ENCODE measurements at places on chromosomes 6 and 20.

GRCh38 chr6:160303806-160304205, 44.4 kb upstream of the SLC22A3 start:
- no peak for DNase-seq

- no peak for DNase-seq
Measured at GRCh38 chr20:36676701-36677421, 30.9 kb upstream of the SLA2 start.

- no peak for DNase-seq
Measured at GRCh38 chr6:141618180-141618581, 514.5 kb upstream of the GJE1 start.

- DNase-seq, result no peak
Measured at GRCh38 chr6:71199736-71200135, 88.9 kb upstream of the OGFRL1 start.

DNA sequence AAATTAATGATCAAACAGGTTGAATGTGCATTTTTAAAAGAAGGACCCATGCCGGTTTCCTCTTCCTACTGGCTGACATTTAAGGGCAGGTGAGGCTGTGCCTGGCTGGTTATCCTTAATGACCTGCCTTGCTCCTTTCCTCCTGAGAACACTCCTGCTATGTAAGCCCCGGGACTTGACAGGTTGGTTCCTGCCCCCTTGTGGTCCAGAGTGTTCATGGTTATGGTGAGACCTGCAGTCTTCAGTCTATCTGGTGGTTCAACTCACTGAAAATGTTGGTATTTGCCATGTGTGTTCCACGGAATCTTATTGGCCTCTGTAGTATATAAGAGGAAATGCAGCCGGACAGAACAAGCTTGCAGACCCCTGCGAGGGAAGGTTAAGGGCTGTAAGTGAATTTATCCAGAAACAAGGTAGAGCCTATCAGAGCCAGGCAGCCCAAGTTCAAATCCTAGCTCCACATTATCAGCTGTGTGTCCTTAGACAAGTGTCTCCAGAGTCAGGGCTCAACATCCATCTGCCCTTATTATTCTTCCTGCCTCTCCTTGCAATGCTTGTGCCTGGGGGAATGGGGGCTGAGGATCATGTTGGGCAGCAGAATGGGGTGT, 5.2 kb upstream of the BPIFA3 start:
- peak; percentile 37 for DNase-seq

DNA sequence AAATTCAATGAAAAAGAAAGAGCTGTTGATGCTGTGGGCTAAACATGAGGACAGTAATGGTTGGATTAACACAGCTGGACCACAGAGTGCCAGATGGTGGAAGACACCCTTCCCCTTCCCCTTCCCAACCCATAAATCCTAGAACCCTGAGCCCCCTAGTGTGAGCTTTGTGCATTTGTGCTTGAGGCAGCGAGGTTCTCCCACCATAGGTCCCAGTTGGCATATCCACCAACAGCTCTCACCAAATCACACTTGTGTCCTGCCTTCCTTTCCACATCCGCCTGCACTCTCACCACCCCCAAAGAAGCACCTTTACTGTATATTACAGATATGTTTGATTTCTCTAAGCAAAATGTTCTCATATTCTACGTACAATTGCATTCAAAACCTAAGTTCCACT, 32.8 kb upstream of the HBS1L start:
- DNase-seq, result peak; percentile 18

DNA sequence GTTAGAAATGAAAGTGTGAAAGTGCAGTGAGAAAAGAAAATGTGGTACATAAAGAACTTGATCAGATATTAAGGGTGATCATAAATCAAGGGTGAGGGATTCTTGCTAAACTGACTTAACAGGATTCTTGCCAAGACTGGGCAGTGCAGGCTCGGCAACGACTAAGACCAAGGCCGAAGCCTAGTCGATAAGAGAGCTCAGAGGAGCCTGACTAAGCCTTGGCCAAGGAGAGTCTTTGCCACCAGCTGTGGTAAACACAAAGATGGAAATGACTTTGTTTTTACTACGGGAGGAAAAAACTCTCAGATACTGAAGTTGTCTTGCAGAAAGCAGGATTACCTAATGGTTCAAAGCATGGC, 196.6 kb downstream of the LY86 start:
- DNase-seq, result no peak

GRCh38 chr20:1346315-1346969, 17.5 kb upstream of the SDCBP2 start:
- no peak for DNase-seq

DNA sequence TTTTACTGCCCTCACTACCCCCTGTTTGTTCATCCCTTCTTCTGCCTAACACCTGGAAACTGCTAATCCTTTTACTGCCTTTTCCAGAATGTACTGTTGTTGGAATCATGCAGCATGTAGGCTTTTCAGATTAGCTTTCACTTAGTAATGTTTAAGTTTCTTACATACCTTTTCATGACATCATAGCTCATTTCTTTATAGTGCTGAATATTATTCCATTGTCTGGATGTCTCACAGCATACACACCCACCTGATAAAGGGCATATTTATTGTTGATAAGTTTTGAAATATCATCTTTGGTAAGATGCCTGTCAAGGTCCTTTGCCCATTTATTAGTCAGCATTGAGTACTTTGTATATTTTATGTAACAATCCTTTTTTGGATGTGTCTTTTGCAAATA, 588.2 kb upstream of the NRSN1 start:
- DNase-seq, result no peak

- no peak for DNase-seq
Measured at GRCh38 chr6:158487495-158487894, 72.4 kb upstream of the TMEM181 start.

DNA sequence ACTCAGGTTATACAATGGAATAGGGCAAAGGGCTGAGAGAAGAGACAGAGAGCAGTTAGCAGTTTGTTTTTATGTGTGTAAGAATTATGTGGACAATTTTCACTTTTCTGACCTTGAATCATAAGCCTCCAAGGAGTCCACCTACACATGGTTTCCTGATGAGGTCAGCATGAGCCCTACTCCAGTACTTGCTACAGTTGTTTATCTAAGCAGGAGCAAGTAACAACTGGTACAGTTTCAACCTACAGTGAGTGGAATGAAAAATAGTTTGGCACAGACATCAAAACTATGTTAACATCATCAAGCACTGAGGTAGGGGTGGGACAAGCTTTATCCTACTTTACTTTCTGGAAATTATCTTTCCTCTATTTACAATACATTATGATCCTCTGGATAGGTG, 426.7 kb upstream of the ID4 start:
- DNase-seq, result no peak

DNA sequence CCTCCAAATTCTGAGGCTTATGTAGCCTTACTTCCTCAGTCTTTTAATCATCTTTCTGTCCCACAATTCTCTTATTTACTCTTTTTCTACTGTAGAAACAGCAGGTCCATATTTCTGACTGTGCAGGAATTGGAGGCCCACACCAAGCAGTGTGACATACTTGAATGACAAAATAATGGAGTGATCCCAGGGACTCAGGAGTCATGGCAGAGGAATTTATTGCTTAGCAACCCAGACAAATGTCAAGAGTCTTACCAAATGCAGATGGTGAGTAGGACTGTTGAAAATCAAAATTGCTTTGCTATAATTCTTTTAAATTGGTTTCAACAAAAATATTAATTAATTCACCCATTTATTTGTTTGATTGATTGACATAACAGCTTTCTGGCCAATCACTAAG, 59.9 kb downstream of the HTR1B start:
- DNase-seq, result no peak

- no peak for DNase-seq
Measured at GRCh38 chr6:71468841-71469700, 180.5 kb downstream of the OGFRL1 start.

- DNase-seq, result no peak
Measured at GRCh38 chr6:158654498-158654897, 4.6 kb downstream of the SYTL3 start.

GRCh38 chr6:3457710-3458602, 1.1 kb upstream of the SLC22A23 start:
- DNase-seq, result peak; percentile 19

- DNase-seq, result no peak
Measured at GRCh38 chr6:7292596-7293255, 20.3 kb downstream of the SSR1 start.

DNA sequence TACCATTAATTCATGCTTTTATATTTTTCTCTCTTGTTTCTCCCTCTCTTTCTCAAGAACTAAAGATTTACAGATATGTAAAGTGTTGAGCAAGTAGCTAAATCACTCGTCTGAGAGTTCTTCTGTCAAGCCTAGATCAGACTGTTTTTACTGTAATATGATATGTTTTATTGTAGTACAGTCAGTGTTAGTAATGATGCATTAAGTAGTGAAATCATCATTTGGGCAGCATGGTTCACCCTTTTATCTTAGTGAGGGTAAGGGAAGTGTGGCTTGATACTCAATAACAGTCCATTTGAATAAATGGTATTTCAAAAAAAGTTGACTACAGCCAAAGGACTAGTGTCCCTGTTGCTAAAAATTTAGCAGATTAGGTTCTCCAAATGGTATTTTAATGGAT, 9.2 kb downstream of the CYB5R4 start:
- DNase-seq, result no peak

GRCh38 chr6:121515630-121516265, 80.3 kb downstream of the GJA1 start:
- no peak for DNase-seq

DNA sequence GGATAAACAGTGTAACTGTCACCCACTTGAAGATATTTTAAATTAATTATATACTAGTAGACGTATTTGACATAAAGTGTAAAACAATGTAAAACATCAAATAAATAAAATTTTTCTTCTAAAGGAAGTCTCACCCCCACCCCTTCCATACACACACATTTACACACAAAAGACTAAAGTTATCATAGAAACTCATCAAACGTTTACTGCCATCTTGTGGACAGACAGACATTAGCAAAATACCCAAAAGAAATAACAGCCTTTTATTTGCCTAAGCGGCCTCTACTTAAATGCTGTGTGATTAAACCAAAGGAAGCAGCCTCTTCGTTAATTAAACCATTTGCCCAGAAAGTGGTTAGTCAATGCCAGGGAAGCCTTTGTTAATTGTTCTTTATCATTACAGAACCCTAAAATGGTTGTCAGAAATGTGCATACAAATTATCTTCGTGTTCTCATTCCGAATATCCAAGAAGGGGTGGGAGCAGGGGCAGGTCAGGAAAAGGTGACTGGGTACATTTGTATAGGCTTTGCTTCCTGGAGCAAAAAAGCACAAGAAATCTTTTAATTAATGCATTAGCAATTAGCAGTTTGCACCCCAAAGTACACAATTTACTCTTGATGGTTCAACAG, 176.2 kb upstream of the SASH1 start:
- DNase-seq, result no peak

DNA sequence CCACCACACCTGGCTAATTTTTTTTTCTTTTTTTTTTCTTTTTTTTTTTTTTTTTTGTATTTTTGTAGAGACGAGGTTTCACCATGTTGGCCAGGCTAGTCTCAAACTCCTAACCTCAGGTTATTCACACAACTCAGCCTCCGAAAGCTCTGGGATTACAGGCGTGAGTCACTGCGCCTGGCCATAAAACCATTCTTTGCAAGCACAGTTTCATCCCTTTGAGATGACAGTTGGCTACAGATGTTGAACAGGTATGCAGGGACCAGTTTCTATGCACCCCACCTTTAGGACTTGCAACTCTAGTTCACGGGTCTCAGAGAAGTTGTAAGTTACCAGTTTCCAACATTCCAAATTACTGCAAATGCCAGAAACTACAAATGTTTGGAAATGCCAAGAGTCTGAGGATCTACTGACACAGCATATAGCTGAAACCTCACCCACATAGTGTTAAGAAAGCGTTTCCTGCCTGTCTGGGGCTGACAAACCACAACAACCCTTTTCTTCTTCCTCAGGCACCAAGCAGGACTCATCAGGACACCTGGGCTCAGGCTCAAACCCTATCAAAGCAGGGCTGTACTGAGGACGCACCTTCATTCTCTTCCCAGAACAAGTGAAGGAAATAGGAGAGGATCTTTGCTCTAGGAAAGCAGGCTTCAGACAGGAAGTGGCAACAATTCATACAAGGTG, 22.9 kb downstream of the ARHGAP18 start:
- peak; percentile 58 for DNase-seq

- no peak for DNase-seq
Measured at GRCh38 chr6:49202924-49203536, 260.0 kb downstream of the MMUT start.

DNA sequence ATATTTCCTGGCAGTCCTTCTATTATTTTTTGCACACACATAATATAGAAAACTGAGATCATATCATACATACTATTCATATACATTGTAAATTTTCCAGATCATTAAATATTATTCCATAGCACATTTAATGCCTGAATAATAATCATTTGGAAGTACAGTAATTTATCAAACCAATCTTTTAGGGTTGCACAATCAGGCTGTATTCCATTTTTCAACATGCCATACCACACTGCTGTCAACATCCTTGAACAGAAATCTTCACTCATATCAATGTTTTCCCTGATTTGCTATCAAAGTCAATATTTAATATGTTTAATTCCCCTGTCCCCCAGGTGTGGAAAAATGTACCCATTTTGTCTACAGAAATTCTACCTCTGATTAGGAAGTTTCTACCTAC, 122.7 kb upstream of the ADGRF1 start:
- DNase-seq, result no peak

- no peak for DNase-seq
Measured at GRCh38 chr6:30836431-30836866, 47.9 kb upstream of the DDR1 start.

DNA sequence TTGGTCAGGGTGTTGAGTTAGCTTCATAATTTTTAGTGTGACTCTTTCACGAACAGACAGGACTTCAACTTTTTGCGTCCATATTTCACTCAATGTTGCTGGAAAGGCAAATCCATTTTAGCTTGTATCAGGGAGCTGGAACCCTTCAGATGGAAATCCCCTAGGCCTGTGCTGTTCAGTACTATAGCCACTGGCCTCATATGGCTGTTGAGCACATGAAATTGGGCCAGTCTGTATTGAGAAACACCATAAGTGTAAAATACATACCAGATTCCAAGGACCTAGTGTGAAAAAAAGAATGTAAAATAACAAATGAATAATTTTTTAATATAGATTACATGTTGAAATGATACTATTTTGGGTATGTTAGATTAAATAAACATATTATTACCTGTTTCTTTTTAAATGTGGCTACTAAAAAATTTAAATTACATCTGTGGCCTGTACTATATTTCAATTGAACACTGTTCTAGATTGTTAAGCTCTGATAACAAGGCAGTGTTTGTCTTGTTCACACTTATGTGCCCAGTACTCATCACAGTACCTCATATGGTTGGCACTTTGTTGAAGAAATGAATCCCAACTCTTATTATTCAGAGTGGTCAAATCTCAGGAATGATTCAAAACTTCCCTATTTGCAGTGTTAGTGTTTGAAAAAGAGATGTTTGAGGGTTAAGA, 34.3 kb downstream of the CTNNBL1 start:
- DNase-seq, result no peak

DNA sequence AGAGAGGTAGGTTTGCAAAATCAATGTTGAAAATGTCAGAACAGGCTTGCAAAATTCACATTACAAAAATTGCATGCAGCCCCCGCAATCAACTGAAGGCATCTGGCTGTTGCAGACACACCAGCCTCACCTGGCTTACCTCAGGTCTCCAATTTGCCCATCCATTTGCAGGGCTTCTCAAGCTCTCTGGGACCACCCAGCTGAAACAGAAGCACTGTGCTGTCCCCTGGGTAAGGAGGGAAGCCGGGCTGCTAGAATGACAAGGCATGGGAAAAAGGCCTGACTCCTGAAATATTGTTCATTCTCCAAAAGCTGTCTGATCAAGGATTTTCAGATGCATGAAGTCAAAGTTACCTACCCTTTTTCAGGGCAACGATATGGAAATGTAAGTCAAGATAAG, 52.6 kb upstream of the CD93 start:
- DNase-seq, result no peak

All from activated CD4-positive, alpha-beta T cell treated with anti-CD3 and anti-CD28 coated beads, Interleukin-2, amount 50 U/mL, for 48 hours (primary cell).